ENCODE measurements at places on chromosomes 3 and 15.

- H3K4me3 ChIP-seq, result no peak overlapping the region
- H3K4me1 ChIP-seq, result no peaks in the 10 kb centered on the region
- no peaks in the 10 kb centered on the region for H3K27me3 ChIP-seq
- H3K36me3 ChIP-seq, result peaks cover 4% of the 10 kb centered on the region
- DNase-seq, result no peak
- H3K27ac ChIP-seq, result no peak overlapping the region
Measured at GRCh38 chr15:88505721-88506120, 38.2 kb downstream of the MRPS11 start.

- no peak overlapping the region for H3K4me3 ChIP-seq
- no peaks in the 10 kb centered on the region for H3K4me1 ChIP-seq
- no peaks in the 10 kb centered on the region for H3K27me3 ChIP-seq
- no peak for DNase-seq
- H3K36me3 ChIP-seq, result no peaks in the 10 kb centered on the region
Measured at GRCh38 chr15:80233581-80233980, 18.4 kb downstream of the CTXND1 start.

DNA sequence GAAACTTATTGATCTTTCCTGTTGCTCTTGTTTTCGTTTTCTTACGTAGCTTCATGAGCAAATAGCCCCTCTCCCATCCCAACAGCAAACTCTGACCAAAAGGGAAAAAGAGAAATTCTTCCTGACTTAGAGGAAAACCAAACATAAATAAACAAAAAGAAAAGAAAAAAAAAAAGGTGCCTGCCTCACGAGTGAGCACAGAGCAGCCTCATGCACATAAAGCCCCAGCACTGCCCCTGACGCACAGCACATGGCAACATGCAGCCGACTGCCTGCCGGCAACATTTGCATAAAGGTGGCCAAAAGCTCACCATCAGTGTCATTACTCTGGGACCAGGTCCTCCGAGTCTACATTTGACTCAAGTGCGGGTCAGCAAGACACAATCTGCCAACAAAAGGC lies 6.4 kb downstream of the POC1A start:
- H3K4me1 ChIP-seq, result peaks cover 9% of the 10 kb centered on the region
- no peaks in the 10 kb centered on the region for H3K36me3 ChIP-seq
- no peak overlapping the region for H3K4me3 ChIP-seq
- no peak for DNase-seq
- no peaks in the 10 kb centered on the region for H3K27me3 ChIP-seq

DNA sequence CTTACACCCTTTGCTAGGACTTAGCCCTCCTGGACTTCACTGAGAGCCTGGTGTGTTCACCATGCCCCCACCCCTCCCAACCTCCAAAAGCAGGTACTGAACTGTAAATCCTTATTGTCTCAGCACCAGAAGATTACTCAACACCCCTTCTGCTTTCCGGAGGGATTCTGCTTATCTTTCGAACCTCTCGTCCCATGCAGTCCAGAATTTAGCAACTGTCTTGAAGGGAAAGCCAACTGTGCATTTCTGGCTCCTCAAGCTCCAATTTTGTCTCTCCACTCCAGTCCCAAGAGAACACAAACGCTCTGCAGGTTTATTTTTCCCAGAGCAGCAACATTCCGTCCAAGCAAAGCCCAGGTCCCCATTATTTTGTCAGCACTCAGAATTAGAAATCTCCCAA lies 49.6 kb downstream of the RFTN1 start:
- H3K27ac ChIP-seq, result no peak overlapping the region
- no peaks in the 10 kb centered on the region for H3K27me3 ChIP-seq
- H3K4me3 ChIP-seq, result no peak overlapping the region
- peaks cover 5% of the 10 kb centered on the region for H3K36me3 ChIP-seq

DNA sequence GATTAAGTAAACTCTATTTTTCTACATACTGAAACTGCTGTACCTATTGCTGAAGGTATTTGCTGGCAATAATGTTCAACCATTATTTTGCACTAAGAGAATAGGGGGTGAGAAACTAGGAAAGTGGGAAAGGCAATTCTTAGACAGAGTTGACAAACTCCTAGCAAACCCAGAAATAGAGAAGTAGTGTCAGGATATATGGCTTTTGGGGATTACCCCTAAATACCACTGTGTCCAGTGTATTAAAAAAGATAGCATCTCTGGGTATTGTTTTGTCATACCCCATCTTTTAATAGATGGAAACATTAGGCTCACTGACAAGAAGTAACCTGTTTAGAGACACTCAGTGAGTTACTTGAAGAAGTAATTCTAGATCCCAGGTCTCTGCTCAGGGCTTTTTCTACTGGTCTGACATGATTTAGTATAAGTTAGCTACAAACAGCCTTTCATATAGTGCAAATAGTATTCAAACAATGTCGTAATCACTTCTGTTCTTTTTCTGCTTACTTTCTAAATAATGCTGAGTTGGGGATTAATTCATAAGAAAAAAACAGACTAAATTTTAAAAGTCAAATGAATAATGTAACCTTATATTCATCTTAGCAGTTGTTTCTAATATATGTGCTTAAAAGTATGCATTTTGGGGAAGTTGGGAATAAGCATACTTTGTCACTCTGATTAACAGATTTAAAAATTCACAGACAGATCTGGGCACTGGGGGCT lies 107.2 kb downstream of the IL1RAP start:
- DNase-seq, result no peak
- no peaks in the 10 kb centered on the region for H3K27me3 ChIP-seq
- H3K4me1 ChIP-seq, result peaks cover 12% of the 10 kb centered on the region
- H3K36me3 ChIP-seq, result peaks cover 11% of the 10 kb centered on the region
- no peak overlapping the region for H3K27ac ChIP-seq

Data from T-cell (primary cell).